Activated CD4-positive, alpha-beta memory T cell treated with anti-CD3 and anti-CD28 coated beads, Interleukin-2, amount 10 ng/mL, durations not matched to agents 7 days and 5 days (primary cell): ENCODE measurements at places on chromosomes 6 and 20. TPM values are rescaled to one million over a fixed set of nuclear protein-coding genes. Genes with fewer than 3 reads are reported as not detected.

DNA sequence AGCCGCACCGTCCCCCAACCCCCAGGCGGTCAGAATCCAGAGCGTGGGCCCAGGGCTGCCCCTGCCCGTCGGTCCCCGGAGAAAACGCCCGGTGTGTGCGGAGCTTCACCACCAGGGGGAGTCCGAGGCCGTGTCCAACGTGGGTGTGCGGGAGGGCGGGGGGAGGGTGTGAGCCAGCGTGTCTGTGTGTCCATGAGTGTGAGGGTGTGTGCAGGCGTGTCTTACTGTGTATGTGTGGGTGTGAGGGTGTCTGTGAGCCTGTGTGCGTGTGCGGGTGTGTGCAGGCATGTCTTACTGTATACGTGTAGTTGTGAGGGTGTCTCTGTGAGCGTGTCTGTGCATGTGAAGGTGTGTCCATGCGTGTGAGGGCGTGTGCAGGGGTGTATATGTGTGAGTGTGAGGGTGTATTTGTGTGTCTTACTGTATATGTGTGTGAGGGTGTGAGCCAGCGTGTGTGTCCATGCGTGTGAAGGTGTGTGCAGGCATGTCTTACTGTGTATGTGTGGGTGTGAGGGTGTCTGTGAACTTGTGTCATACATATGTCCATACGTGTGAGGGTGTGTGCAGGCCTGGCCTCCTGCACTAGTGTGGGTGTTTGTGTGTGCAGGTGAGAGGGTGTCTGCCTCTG, 24.6 kb upstream of the GATA5 start:
- no peak overlapping the region for H3K4me3 ChIP-seq
- H3K36me3 ChIP-seq: no peaks in the 10 kb centered on the region
- no peaks in the 10 kb centered on the region for H3K27me3 ChIP-seq
- no peak overlapping the region for H3K27ac ChIP-seq

RFX6 gene
- not detected for total RNA-seq

DNA sequence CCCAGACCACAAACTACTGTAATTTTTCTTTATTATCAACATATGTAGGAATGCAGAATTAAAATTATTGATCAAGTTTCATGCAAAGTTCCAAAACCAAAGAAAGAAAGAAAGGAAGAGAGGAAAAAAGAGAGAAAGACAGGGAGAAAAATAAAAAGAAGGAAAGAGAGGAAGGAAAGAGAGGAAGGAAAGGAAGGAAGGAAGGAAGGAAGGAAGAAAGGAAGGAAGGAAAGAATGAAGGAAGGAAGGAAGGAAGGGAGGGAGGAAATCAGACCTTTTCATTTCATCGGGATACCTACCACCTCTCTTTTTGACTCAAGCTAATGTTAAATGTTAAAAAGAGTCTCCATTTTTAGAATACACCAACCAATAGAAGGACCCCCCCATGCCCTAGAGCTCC, 31.9 kb downstream of the DCDC2 start:
- H3K36me3 ChIP-seq: no peaks in the 10 kb centered on the region
- no peak overlapping the region for H3K4me3 ChIP-seq
- no peaks in the 10 kb centered on the region for H3K4me1 ChIP-seq
- H3K27ac ChIP-seq: no peak overlapping the region
- peaks cover 16% of the 10 kb centered on the region for H3K27me3 ChIP-seq
- no peak for DNase-seq

DNA sequence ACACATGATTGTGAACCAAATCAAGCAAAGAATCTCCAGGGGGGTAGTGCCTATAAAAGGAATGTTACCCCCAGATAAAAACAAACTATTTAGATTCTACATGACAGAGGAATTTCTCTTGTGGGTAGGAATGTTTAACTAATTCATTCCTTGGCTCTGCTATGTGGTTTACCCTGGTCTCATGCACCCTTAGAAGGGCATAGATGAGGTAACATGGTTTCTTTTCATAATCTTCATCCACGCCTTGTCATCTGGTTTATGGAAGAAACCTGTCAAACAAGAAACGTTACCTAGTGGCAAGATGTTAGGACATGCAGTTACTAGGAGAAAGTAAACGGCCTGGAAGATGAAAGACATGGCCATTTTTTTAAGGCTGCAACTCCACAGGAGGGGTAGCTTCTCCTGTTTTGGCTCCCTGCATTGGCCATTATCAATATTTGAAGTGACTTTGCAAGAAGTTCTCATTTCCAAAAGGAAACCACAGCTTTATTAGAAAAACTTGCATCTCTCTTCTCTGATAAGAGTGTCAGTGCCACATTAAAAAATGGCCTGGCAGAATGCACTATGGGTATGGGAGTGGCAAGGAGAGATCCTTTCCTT, 45.5 kb downstream of the STX11 start:
- H3K27ac ChIP-seq: no peak overlapping the region
- peaks cover 18% of the 10 kb centered on the region for H3K36me3 ChIP-seq
- H3K4me1 ChIP-seq: peaks cover 10% of the 10 kb centered on the region
- no peak overlapping the region for H3K4me3 ChIP-seq
- DNase-seq: no peak
- peaks cover 4% of the 10 kb centered on the region for H3K27me3 ChIP-seq

- H3K27ac ChIP-seq: no peak overlapping the region
- no peaks in the 10 kb centered on the region for H3K36me3 ChIP-seq
- no peaks in the 10 kb centered on the region for H3K4me1 ChIP-seq
- no peak overlapping the region for H3K4me3 ChIP-seq
- no peak for DNase-seq
These were observed 39.9 kb downstream of the BMP6 start for GRCh38 chr6:7765575-7766325.

DNA sequence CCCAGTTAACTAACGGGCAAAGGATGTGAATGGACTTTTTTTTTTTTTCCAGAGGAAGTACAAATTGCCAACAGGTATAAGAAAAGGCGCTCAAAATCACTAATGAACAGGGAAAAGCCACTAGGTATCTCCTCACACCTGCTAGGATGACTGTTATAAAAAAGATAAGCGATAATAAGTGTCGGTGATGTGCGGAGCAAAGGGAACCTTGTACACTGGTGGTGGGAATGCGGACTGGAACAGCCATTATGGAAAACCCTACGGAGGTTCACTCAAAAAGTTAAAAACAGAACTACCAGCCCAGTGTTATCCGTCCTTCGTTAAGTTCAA, 787 bp upstream of the RAB32 start:
- no peak overlapping the region for H3K27ac ChIP-seq
- H3K36me3 ChIP-seq: no peaks in the 10 kb centered on the region
- H3K4me3 ChIP-seq: peak overlapping the region; percentile 2
- peaks cover 30% of the 10 kb centered on the region for H3K27me3 ChIP-seq
- peaks cover 2% of the 10 kb centered on the region for H3K4me1 ChIP-seq
- DNase-seq: no peak

GRCh38 chr6:42359021-42359420, 92.7 kb downstream of the TRERF1 start:
- peak overlapping the region; percentile 38 for H3K27ac ChIP-seq
- DNase-seq: no peak
- peaks cover 28% of the 10 kb centered on the region for H3K36me3 ChIP-seq

ARFGEF3 gene
- 0.50 TPM for total RNA-seq

LZTS3 gene
- total RNA-seq: 0.90 TPM

DNA sequence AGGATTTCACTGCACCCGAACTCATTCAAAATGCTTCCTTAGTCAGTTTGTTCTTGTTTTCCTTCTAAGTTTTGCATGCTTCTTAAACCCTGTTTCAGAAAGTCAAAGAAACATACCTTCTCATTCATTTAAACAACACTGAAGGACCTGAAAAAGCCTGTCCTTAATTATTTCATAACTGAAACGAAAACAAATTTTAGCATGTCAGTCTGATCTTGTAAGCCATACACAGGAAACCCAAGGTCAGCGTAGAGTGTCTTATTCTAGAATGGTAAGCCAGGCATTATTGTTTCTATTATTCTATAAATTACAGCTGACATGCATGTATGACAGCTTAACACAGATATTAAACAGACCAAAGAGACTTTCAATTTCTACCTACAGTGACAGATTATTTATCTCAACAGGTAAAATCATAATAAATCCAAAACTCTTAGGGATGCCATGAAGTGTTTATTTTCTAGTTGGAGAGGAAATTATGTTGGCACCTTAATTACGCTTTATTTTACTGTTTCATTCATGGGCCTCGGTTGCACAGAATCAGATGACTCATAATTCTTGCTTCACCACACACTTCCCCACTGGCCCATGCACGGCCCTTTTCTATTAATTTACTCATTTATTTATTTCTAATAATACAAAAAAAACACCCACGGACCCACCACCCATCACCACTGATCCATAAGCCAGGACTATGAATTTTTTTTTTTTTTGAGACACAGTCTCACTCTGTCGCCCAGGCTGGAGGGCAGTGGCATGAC, 39.3 kb upstream of the DUSP22 start:
- DNase-seq: no peak
- H3K4me3 ChIP-seq: peak overlapping the region; percentile 21
- peaks cover 6% of the 10 kb centered on the region for H3K27me3 ChIP-seq
- H3K4me1 ChIP-seq: peaks cover 50% of the 10 kb centered on the region
- peak overlapping the region; percentile 82 for H3K27ac ChIP-seq
- H3K36me3 ChIP-seq: no peaks in the 10 kb centered on the region

SRXN1 gene
- total RNA-seq: 17.1 TPM

GRCh38 chr6:139650941-139651340, 276.5 kb upstream of the CITED2 start:
- no peak for DNase-seq
- H3K4me3 ChIP-seq: no peak overlapping the region
- H3K27me3 ChIP-seq: no peaks in the 10 kb centered on the region
- no peak overlapping the region for H3K27ac ChIP-seq
- no peaks in the 10 kb centered on the region for H3K4me1 ChIP-seq

DNA sequence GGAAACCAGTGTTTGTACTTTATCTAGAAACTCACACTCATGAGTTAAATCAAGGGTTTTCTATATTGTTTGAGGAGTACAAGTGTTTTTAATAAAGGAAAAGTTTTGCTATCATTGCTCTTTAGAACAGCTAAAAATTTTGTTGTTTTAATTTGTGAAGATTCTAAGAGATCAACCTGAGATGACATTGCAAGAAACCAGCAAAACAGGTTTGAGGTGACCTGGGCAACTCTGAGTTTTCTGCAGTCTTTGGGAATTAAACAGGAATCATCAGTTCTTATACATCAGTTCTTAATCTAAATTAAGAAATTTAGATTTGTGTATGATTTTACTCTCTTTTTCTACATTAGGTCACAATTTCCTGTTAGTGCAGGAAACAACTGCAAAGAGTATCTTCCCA, 114.5 kb downstream of the JAG1 start:
- no peak overlapping the region for H3K4me3 ChIP-seq
- H3K4me1 ChIP-seq: peaks cover 29% of the 10 kb centered on the region
- no peaks in the 10 kb centered on the region for H3K27me3 ChIP-seq
- DNase-seq: no peak

GRCh38 chr6:135185483-135185882, 4.4 kb downstream of the MYB start:
- no peak for DNase-seq
- H3K4me1 ChIP-seq: peaks cover 37% of the 10 kb centered on the region
- peaks cover 39% of the 10 kb centered on the region for H3K36me3 ChIP-seq
- H3K4me3 ChIP-seq: no peak overlapping the region

MCCD1 gene
- total RNA-seq: not detected

- peak; percentile 46 for DNase-seq
- peaks cover 7% of the 10 kb centered on the region for H3K36me3 ChIP-seq
- peak overlapping the region; percentile 81 for H3K27ac ChIP-seq
These were observed 614 bp upstream of the TMEM242 start for GRCh38 chr6:157323966-157324300.

DNA sequence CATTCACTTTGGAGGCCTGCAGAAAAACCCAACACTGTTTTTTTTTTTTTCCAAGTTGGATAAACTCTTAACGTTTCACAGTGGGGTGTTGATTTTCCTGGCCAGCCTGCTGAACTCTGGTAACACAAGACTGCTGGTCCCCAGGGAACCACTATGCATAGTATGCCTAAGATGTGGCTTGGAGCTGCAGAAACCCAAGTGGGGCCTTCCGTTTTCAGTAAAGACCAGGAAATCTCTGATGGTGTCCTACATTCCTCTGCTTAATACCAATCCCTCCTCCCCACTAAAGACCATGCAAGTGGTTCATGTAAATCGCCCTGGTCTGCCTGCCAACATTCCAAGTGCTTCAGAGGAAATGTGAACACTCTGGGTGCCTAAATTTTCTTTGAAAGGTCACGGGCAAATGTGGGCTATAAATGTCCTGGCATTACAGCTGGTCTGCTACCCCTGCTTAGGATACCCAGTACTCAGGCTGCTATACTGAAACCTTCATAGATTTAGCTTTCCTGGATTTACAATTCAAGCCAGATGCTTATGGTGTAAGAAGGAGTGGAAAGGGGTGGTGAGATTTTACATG, 615.4 kb downstream of the MAFB start:
- H3K4me3 ChIP-seq: no peak overlapping the region
- H3K27me3 ChIP-seq: no peaks in the 10 kb centered on the region
- no peaks in the 10 kb centered on the region for H3K4me1 ChIP-seq
- H3K36me3 ChIP-seq: no peaks in the 10 kb centered on the region
- DNase-seq: no peak

HEY2 gene
- not detected for total RNA-seq

PCK1 gene
- total RNA-seq: not detected

OR2B6 gene
- not detected for total RNA-seq

DNA sequence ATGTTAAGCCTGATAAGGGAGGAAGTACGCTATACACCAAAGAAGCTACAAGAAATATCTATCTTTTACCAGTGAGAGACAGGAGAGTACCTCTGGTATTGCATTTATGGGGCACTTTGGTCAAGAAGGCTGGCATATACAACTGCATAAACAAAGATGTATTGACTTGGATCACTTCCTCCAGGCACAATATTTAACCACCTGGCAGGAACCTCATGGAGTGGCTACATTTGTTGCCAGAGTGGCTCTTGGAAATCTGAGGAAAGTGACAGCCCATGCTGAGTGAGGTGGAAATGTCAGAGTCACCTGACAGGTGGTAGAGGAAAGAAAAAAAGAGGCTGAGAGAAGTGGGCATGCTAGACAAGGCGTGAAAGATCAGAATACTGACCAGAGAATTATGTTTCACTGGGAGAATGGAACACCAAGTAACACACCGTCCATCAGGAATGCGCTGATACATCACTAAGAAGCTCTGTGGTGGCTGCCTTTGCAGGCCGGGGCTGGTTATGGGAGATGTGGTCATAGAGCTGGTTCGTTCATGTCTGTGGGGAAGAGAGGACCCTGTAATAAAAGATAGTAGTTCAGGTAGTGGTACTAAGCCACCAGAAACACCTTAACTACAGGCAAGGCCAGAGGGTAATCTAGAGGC, 61.4 kb upstream of the UFL1 start:
- H3K27me3 ChIP-seq: peaks cover 2% of the 10 kb centered on the region
- no peak overlapping the region for H3K27ac ChIP-seq
- peaks cover 5% of the 10 kb centered on the region for H3K4me1 ChIP-seq
- DNase-seq: no peak
- no peak overlapping the region for H3K4me3 ChIP-seq

DNA sequence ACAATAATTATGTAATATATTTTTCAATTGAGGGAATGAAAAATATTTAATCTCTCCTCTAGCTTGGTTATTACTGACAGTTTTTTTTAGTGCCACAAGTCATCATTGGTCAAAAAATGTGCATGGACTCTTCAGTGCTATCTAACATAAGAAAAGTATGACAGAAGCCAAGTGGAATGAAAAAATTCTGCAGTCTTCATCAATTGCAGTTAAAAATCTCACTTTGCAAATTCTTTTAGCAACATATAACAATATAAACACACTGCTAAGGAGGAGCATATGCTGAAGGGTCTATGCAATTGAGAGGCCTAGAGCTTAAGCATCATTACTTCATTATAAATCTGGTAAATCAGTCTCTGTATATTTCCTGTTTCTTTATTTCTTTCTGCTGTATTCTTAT, 175.1 kb downstream of the ARHGAP18 start:
- H3K4me3 ChIP-seq: no peak overlapping the region
- H3K4me1 ChIP-seq: no peaks in the 10 kb centered on the region
- no peak for DNase-seq
- H3K36me3 ChIP-seq: no peaks in the 10 kb centered on the region

CDSN gene
- total RNA-seq: not detected

- H3K27me3 ChIP-seq: peaks cover 3% of the 10 kb centered on the region
- no peak overlapping the region for H3K4me3 ChIP-seq
- no peaks in the 10 kb centered on the region for H3K4me1 ChIP-seq
These were observed 162.6 kb upstream of the THBS2 start for GRCh38 chr6:169416249-169416648.
